H54 (cell line): ENCODE measurements at places on chromosomes 2 and 18.

DNA sequence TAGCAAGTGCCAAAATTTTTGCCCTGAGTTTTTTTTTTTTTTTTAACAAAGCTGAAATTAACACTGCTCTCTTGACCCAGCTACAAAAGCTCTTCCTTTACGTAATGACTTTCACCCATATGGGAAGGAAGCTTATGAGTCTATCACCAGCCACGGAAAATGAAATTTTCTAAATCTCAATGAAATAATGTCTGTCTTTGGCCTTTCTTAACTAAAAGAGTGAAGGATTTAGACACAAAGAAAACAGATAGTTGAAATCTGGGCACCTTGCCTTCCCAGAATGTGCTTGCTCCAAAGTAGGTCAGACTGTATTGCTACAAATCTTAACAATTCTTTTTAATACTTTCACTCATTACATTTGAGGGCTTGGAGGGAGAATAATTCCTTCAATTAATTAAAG is 180.8 kb upstream of the MGAT5 start:
- no peak for DNase-seq

- DNase-seq: no peak
These were observed 8.4 kb downstream of the FBXO36 start for GRCh38 chr2:229930656-229931055.

DNA sequence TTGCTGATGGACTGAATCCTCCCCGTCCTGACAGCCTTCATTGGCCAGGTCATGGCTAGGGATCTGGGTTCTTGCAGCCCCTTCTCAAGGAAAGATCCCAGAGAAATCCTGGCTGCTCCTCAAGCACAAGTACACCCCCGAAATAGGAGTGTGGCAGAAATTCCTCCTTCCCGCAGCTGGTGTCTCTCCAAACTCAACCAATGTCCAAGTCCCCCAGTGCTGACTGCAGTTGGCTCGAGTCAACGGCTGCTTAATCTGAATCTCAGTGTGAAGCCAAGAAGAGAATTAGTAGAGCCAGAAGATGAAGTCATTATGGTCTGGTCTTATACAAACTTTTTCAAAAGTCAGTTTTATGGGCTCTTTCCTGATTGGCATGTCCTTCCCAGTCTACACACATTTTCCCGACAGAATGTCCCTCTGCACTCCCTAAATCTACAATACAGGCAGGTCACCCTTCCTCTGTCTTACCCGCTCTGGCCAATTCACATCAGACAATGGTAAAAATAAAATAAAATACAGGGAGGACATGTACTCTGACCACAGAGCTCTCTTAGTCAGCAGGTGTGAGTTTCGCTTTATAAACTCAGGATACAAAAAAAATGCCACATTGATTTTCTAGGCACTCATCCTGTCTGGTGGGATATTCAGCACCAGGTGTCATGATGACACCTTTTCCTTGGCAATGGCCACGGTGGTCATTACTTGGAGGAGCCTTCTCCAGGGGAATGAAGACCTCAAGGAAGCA is 76.9 kb upstream of the PAPOLG start:
- no peak for DNase-seq

GRCh38 chr18:48330016-48330991 is 78.9 kb downstream of the ZBTB7C start:
- DNase-seq: peak; percentile 80

DNA sequence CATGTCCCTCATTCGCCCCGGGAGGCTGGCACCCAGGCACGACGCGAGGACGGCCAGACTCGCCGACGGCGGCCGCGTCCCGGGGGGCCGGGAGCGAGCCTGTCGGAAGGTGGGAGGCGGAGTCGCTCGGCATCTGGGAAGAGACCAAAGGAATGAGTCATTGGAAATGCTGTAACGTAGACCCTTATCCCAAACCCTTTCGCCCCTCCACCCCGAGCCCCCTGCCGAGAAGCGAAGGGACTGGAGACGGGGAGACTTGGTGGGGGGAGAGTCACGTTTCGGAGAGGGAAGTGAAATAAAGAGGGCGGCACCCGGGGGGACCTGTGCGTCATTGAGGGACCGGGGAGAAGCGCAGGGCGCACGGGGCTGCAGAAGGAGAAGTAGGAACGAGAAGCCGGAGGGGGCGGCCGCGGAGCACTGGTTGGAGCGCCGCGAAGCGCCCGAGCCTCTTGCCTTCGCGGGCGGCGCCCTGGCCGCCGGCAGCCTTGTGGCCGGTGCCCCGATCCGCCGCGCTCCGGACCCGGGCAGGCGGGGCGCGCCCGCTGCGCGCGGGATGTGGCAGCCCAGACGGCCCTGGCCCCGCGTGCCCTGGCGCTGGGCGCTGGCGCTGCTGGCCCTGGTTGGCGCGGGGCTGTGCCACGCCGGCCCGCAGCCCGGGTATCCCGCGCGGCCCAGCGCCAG is at the start of gene EMILIN2:
Gene EMILIN2 (plus strand): TSS at position 371 of the 681 bp plus-strand sequence. CDS start 183 bp downstream, at position 554.
- DNase-seq: peak; percentile 59

DNA sequence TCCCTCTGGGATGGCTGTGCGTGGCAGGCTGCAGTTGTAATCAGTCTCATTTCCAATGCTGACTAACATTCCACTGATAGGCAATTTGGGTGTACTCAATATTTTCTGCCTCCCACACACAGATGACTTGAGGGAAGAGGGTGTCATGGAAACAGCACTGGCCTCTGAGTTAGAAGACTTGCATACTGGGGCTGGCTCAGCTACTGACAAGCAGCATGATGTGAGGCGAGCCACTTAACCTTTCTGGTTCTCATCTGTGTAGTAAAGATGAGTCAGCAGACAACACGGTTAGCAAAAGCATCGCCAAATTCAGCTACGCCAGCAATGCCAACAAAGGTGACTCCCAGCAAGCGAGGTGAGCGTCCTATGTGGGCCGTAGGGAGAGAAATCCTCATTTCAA is 73.5 kb downstream of the COLEC12 start:
- no peak for DNase-seq

DNA sequence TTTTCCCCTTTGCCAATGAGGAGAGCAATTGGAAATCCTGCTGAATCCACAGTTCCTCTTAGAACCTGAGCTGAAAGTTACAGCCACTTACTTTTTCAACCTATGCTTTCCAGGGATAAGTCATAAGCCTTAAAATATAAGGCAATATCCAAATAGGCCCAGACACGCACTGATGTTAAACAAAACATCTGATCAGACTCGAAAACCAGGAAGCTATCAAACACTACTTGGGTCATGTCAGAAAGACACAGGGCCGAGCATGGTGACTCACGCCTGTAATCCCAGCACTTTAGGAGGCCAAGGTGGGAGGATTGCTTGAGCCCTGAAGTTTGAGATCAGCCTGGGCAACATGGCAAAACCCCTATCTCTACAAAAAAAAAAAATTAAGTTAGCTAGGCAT is 192.1 kb downstream of the SP3 start:
- no peak for DNase-seq

- DNase-seq: no peak
These were observed 75.9 kb downstream of the ITGB1BP1 start for GRCh38 chr2:9347411-9347881.

DNA sequence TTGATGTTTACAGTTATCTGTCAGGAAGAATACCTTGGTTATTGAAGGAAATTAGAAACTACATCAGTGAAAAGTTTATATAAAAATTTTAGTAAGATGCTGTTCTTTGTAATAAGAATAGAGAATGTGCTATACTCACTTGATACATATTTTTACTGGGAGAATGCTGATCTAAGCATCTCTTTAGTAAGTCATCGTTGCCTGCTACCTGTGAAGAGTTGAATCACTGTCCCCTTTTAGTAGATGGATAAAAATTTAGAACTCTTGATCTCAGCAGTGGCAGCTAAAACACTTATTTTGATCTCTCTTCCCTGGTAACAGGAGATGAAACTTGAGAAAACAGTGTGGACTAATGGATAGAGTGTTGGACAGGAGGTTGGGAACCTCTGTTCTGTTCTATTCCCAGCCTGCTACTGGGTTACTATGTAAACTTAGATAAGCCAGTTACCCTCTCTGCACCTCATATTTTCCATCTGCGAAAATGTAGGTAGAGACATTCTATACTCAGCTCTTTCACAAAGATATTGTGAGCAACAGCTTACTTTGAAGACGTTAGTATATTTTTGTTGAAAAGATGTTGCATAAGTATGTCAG is 100.3 kb downstream of the FEZ2 start:
- DNase-seq: no peak

GRCh38 chr2:197972061-197972460 is 167.7 kb downstream of the PLCL1 start:
- no peak for DNase-seq

- no peak for DNase-seq
These were observed 418.8 kb upstream of the SMIM21 start for GRCh38 chr18:75846321-75846720.

GRCh38 chr2:50991602-50992001 is 40.3 kb downstream of the NRXN1 start:
- no peak for DNase-seq

GRCh38 chr2:50614056-50614455 is 417.9 kb downstream of the NRXN1 start:
- DNase-seq: no peak

DNA sequence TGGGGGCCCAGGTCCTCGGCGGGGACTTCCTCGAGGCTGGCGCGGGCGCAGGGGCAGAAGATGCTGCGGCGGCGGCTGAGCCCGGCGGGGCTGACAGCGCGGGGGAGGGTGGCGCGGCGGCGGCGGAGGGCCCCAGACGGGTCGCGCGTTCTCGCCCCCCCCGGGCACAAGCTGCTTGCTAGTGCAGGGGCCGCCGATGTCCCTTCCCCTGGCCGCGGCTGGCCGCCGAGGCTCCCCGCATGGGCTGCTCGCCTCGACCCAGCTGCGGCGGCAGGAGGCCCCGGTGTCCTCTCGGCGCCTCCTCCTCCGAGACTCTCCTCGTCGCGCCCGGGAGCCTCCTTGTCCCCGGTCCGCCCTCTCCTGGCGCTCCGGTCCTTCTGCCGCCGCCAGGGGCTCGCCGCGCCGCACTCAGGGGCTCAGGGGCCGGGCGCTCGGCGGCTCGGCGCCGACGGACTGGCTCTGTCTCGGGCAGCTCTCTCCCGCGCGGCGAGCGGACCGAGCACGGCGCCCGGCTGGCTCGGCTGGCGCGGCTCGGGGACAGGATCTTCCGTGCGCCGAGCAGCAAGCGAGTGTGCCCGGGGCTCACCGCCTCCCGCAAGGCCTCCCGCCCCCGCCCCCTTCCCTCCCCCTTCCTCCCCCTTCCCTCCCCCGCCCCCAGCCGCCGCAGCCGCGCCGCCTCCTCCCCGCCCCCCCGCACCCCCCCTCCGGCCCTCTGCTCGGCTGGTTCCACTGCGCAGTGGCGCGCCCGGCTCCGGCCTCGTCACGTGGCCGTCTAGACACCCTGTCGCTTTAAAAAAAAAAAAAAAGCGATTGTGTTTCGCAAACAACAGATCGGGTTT is 902 bp upstream of the SMAD7 start:
- peak; percentile 68 for DNase-seq

DNA sequence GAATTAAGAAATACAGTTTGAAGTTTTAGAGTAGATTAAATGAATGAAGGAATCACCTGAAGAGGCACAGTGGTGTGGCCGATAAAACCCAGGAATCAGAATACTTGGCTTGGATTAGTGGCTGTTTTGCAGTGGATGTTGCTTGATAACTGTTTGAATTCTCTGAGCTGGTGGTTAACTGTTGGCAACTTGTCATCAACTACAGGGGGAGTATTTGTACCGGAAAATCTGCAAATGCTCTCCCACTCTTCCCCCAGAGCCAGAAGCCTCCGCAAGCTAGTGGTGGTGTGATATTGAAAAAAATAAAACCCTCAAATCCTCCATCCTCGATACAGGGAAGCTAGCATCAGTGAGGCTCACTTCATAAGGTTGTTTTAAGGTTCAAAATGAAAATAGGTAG is 326.7 kb downstream of the DPP10 start:
- no peak for DNase-seq

GRCh38 chr2:8558096-8558495 is 123.8 kb upstream of the ID2 start:
- DNase-seq: no peak

DNA sequence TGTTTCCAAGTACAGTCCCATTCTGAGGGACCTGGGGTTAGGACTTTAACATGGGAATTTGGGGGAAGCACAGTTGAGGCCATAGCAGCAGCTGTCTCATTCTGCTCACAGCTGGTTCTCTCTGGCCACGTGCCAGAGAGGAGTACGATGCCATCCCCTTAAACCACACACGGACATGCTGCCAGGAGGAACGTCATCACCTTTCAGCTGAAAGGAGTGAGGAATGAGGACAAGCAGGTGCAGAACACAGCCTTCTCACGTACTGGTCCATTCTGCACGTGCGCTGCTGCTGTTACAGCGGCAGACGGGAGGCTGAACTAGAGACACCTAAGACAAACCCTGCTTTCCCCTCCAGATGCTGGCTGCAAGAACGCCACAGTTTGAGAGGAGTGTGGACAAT is 33.5 kb downstream of the ODC1 start:
- DNase-seq: no peak

DNA sequence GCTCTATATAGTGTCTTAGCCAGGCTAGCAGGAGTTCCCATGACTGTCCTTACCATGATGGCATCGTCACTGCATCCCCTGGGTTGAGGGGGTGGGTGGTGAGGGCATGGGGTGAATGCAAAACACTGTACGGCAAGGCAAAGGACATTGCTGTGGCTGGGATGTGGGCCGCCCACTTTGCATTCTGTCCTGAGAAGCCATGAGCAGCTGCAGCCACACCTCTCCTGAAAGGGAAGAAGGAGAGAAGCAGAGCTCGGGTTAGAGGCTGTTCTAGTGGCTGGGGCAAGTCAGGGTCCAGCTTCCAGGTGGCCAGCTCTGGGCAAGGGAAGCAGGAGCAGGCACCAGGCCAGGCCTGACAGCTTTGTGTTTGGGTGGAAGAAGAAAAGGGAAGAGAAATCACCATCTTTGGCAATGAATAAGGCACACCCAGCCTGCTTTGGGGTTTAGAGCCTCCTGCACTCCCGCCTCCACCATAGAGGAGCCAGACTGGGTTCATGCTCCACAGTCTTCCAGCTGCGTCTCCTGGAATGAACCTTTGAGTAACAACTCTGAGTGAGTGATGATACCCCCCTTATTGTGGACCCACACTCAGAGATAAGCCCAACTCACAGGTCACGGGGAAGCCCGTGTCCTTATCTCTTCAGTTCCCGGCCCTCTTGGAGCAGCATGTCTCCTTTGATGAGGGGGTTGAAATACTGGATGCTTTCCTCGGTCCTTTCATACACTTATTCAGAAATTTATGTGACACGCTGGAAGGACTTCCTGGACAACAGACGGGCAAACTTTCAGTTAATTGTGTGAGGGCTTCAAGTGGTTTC is 63.4 kb downstream of the INPP4A start:
- no peak for DNase-seq

DNA sequence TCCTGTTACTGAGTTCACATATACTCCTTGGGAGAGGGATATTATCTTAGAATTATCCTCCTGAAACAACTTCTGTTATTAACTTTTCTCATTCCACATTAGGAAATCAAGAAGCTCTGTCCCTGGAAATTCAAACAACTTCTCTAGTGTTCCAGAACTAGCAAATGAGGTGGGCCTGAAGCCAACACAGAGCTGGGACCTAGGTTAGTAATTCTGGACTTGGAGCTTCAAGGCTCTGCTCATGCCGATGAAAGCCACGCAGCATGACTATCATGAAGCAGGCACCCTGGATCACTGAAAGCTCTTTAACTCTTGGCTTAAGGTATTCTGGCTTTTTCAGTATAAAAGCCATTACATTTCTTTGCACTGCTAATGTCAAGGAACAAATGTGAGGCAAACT is 242.7 kb downstream of the TGIF1 start:
- no peak for DNase-seq
